ENCODE measurements at places on chromosomes 3 and 15.

DNA sequence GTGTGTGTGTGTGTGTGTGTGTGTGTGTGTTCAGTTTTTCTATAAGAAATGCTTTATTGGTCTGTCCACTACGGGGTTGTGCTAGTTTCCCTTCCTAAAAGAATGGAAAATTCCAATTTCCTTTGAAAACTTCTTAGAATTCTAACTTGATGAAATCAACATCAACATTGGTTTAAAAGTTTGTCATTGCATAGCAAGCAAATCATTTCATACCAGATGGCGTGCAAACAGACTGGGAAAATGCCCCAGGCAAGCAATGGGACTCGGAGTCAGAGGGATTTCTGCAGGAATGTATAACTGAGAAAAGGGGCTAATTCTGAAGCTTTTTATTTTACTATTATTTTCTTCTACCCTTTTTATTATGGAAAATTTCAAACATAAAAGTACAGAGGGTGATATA lies 13.1 kb upstream of the DYNC1LI1 start:
- no peak for DNase-seq

GRCh38 chr15:39565851-39566250 lies 15.0 kb upstream of the THBS1 start:
- no peak for DNase-seq

DNA sequence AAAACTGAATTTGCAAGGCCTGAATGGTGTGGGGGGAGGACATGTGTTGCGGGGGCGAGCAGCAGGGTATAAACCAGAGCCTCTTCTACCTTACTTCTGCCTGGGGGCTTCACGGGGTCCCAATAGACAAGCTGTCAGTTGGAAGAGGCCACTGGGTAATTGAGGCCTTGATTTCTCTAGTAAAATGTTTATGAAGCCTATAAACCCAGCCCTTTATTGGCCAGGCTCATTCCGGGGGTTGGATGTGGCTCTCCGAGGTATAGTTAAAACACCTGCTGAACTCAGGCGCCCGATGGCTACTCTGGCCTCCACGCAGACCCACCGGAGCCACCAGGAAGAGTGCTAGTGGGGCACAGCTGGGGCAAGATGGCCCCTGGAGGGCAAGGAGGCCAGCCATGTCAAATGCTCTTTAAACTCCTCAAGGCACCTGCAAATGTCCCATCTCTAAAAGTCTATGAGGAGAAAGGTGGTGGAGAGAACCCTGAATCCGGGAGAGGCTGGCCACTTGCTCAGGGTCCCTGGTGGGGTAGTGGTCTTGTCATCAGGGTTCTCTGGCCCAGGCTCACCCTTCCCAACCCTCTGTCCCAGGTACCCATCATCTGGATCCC lies 34.3 kb downstream of the IGDCC3 start:
- no peak for DNase-seq

- DNase-seq: no peak
Measured at GRCh38 chr3:24608701-24609390, 114.2 kb upstream of the THRB start.

Measured in HEK293T (cell line).